ENCODE measurements at places on chromosomes 7 and 10.

DNA sequence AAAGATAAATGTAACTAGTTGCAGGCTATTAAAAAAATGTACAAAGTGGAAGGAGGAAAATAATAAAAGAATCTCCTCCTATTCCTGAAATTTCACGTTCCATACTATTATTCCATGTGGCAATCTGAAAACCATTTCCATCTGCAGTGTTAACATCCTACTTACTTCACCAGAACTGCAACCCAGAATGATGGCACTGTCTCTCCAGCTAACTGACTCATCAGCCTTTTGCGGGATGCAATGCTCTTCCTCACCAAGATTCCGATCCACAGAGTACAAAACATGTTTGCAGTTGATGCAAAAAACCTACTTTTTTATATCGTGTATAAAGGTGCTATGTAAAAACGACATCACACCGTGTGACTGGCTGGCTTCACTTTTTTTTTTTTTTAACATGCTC, 50.8 kb downstream of the ESYT2 start:
- no peak for DNase-seq

GRCh38 chr7:77687100-77687746, 9.0 kb upstream of the RSBN1L start:
- DNase-seq, result no peak

- peak; percentile 21 for DNase-seq
Measured at GRCh38 chr7:4683884-4684565, 1.9 kb downstream of the FOXK1 start.

DNA sequence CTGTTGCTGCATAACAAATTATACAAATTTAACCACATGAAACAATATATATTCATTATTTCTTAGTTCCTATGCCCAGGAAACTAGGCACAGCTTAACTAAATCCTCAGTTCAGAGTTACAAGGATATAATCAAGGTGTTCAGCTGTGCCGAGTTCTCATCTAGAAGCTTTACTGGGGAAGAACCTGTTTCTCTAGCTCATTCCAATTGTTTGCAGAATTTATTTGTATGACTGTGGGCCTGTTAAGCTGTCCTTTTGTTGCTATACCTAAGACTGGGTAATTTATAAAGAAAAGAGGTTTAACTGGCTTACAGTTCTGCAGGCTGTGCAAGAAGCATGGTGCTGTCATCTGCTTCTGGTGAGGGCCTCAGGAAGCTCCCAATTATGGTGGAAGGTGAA, 21.8 kb upstream of the MDFIC start:
- DNase-seq, result no peak

- DNase-seq, result no peak
Measured at GRCh38 chr10:18476076-18476647, 175.2 kb downstream of the NSUN6 start.

GRCh38 chr10:92470026-92470425, 103.9 kb downstream of the IDE start:
- DNase-seq, result no peak

Data from cerebellar cortex (tissue), 1 donor.